ENCODE measurements at places on chromosomes 7 and 10. TPM values are rescaled to one million over a fixed set of nuclear protein-coding genes. Genes with fewer than 3 reads are reported as not detected.

DNA sequence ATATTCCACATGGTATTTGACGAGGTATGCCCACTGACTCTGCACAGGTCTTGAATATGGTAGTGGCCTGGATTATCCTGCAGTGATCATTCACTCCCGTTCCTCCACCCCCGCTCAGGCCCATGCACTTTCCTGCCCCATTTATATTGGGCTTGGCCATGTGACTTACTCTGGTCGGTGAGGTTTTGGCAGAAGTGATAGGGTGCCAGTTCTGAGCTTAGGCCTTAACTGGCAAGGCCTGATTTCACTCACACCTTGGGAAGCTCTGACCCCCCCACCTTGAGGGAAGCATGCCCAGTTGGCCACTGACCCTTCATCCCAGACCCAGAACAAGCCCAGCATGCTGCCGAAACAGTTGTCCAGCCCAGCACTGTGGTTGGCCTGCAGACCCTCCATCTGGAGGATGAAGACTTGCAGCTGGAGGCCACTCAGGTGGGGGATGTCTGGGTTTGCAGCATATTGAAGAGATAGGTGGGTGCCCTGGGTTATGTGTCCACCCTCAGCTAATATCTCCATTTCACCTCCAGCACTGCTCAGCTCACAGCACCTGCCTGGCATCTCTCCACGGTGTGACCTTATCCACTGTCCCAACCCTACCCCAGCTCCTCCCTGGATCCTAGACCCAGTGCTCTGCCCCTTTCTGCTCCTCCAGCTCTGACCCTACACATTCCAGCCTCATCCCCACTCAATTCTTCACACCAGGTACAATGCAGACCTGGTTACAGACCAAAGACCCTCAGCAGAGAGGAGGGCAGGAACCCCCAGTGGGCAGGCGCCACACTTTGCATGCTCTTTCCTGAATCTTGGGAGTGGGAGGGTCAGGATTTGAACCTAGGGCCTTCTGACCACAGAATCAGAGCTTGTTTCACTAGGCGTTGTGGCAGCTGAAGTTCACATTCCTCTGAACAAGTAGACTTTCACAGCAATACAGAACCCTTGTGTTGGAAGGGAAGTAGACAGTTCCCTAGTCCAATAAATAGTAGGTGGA is 138.1 kb upstream of the CHST15 start:
- H3K36me3 ChIP-seq: no peaks in the 10 kb centered on the region
- H3K4me1 ChIP-seq: peaks cover 8% of the 10 kb centered on the region
- H3K27me3 ChIP-seq: no peaks in the 10 kb centered on the region

- H3K4me3 ChIP-seq: no peak overlapping the region
- no peaks in the 10 kb centered on the region for H3K27me3 ChIP-seq
- peak overlapping the region; percentile 52 for H3K27ac ChIP-seq
- H3K36me3 ChIP-seq: no peaks in the 10 kb centered on the region
Measured at GRCh38 chr10:86635402-86635801, 18.9 kb upstream of the OPN4 start.

DNA sequence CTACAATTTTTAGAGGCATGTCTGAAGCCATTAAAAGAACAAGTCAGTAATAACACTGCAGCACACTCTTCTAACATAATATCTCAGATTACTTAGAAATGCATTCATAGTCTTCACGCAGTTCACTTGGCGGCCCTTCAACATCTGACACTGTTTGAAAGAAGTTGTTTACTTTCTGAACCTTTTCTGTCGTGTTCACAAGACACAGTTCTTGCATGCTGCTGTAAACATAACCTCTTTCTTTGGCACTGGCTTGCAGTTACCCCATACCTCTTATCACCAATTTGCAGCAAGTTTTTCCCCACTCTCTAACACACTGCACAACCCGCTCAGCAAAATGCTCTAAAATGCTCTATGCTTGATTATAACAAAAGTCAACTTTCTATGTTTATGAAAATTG is 12.0 kb downstream of the PIP4K2A start:
- no peaks in the 10 kb centered on the region for H3K27me3 ChIP-seq
- no peak for DNase-seq
- no peaks in the 10 kb centered on the region for H3K36me3 ChIP-seq
- peaks cover 19% of the 10 kb centered on the region for H3K4me1 ChIP-seq
- no peak overlapping the region for H3K27ac ChIP-seq

DNA sequence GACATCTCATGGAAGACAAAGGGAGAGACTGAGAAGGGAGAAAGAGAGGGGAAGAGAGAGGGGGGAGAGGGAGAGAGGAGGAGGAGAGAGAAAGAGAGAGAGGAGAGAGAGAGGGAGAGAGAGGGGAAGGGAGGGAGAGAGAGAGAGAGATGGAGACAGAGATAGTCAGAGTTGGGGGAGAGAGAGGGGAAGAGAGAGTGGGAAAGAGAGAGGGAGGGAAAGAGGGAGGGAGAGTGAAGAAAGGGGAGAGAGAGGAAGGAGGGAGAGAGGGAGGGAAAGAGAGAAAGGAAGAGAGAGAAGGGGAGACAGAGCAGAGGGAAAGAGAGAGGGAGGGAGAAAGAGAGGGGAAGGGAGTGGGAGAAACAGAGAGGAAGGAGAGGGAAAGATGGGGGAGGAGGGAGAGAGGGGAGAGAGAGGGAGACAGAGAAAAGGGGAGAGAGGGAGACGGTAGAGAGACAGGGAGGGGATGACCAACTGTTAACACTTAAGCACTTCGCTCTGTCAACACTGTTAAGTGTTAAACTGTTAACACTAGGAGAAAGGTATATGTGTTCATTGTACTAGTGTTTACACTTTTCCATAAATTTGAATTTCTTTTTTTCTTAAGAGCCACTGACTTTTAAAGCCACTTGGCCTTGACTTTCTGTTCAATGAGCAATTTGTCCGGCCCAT is 21.8 kb upstream of the SDK1 start:
- H3K36me3 ChIP-seq: no peaks in the 10 kb centered on the region
- peaks cover 38% of the 10 kb centered on the region for H3K4me1 ChIP-seq
- H3K4me3 ChIP-seq: no peak overlapping the region
- H3K27ac ChIP-seq: peak overlapping the region; percentile 69
- H3K27me3 ChIP-seq: no peaks in the 10 kb centered on the region
- DNase-seq: no peak

- H3K27ac ChIP-seq: no peak overlapping the region
- H3K27me3 ChIP-seq: no peaks in the 10 kb centered on the region
Measured at GRCh38 chr10:102904346-102904745, 13.7 kb upstream of the CNNM2 start.

DNA sequence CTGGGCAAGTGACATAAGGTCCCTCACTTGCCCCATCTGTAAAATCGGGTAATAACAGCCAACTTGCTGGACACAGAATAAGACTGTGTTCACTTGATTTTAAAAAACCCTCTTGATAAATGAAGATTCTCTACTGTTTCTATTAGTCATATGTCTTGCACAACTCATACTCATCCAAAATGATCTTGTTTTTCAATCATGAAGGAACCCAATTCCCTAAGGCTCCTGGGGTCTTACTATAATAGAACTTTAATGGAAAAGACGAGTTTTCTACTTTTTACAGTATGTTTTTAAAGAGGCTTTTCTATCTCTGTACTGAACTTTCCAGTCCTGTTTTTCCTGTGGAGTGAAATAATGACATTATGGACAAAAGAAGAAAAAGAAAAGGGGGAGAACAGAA is 103.8 kb downstream of the ARID5B start:
- H3K4me3 ChIP-seq: no peak overlapping the region
- DNase-seq: no peak
- H3K36me3 ChIP-seq: no peaks in the 10 kb centered on the region
- H3K4me1 ChIP-seq: peaks cover 87% of the 10 kb centered on the region

GRCh38 chr10:30691639-30692015 is 62.1 kb upstream of the LYZL2 start:
- H3K4me3 ChIP-seq: no peak overlapping the region
- H3K36me3 ChIP-seq: no peaks in the 10 kb centered on the region
- DNase-seq: no peak
- H3K27ac ChIP-seq: no peak overlapping the region
- no peaks in the 10 kb centered on the region for H3K27me3 ChIP-seq

DNA sequence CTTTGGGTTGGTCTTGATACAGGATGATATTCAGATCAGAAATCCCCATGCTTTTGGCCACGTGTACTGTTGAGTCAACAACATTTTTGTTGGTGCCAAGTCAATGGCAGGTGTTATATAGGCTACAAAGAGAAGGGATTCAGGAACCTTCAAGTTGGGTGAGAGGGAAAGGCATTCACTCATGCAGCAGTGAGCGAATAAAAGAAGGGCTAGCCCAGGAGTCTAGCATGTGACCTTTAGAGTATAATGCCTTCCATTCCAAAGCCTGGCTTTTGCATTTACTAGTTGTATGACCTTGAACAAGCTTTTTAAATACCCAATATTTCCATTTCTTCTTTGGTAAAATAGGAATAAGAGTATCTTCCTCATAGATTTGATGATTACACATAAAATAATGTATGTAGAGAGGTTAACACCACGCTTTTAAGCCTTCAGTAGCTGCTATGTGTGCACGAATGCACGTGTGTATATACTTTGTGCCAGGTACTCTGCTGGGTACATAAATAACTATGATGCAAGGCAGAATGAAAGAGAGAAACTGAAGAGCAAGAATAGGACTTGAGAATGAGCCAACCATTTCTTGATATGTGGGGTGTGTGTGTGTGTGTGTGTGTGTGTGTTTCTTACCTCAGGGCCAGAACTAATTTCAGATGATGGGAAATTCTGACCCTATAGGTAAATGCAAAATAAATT is 163.6 kb downstream of the PDE1C start:
- H3K4me1 ChIP-seq: no peaks in the 10 kb centered on the region
- no peak overlapping the region for H3K27ac ChIP-seq
- no peaks in the 10 kb centered on the region for H3K36me3 ChIP-seq
- DNase-seq: no peak
- no peaks in the 10 kb centered on the region for H3K27me3 ChIP-seq

- DNase-seq: no peak
- H3K4me3 ChIP-seq: no peak overlapping the region
- no peaks in the 10 kb centered on the region for H3K27me3 ChIP-seq
- H3K27ac ChIP-seq: no peak overlapping the region
- H3K4me1 ChIP-seq: peaks cover 11% of the 10 kb centered on the region
Measured at GRCh38 chr7:134478707-134479106, 19.8 kb upstream of the AKR1B1 start.

DNA sequence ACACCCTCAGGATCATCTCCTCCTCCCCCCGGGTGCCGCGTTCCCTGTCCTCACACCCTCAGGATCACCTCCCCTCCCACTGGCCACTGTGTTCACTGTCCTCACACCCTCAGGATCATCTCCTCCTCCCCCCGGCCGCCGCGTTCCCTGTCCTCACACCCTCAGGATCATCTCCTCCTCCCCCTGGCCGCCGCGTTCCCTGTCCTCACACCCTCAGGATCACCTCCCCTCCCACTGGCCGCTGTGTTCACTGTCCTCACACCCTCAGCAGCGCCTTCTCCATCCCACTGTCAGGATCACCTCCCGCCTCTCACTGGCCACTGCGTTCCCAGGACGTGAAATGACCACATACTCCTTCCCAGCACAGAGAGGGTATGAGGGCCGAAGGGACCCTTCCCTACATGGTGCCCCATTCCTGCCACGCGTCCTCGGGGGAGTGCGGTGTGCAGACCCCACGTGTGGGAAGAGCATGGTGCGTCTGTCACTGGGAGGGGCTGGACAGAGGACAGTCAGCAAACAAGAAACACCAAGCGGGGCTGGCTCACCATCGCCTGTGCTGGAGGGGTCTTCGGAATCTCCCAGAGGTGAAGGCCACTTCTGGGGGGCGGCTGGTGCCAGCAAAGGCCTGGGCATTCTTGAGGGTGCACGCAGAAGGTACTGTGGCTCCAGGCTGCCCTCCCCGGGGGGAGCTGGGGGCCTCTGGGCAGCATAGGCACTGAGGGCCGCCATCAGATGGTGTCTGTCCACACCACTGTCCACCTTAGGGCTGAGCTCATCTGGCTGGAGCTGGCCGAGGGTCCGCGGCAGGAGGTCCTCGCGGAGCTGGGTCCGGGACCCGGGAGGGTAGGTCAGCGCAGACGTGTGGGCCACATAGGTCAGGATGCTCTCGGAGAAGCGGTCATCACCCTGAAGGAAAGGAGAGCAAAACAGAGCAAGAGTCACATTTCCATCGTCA is 421.0 kb downstream of the PTPRN2 start:
- H3K4me3 ChIP-seq: no peak overlapping the region
- H3K27me3 ChIP-seq: no peaks in the 10 kb centered on the region
- no peak for DNase-seq
- no peaks in the 10 kb centered on the region for H3K4me1 ChIP-seq
- H3K36me3 ChIP-seq: no peaks in the 10 kb centered on the region
- H3K27ac ChIP-seq: no peak overlapping the region

DNA sequence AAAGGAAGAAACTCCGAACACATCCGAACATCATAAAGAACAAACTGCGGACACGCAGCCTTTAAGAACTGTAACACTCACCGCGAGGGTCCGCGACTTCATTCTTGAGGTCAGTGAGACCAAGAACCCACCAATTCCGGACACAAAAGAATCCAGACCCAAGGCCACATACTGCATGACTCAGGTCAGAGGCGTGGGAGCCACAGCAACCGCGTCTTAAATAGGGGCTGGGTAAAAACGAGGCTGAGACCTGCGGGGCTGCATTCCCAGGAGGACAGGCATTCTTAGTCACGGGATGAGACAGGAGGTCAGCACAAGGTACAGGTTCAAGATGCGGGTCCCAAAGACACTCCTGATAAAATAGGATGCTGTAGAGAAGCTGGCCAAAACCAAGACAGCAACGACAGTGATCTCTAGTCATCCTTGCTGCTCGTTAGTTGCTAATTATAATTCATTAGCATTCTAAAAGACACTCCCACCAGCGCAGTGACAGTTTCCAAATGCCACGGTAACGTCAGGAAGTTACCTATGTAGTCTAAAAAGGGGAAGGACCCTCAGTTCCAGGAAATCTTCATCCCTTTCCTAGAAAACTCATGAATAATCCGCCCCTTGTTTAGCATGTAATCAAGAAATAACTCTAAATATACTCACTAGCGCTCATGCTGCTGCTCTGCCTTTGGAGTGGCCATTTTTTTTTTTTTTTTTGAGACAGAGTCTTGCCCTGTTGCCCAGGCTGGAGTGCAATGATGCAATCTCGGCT is 19.3 kb downstream of the AP5Z1 start:
- H3K4me3 ChIP-seq: no peak overlapping the region
- H3K4me1 ChIP-seq: no peaks in the 10 kb centered on the region
- H3K36me3 ChIP-seq: peaks cover 19% of the 10 kb centered on the region
- DNase-seq: no peak
- no peak overlapping the region for H3K27ac ChIP-seq
- H3K27me3 ChIP-seq: no peaks in the 10 kb centered on the region

DNA sequence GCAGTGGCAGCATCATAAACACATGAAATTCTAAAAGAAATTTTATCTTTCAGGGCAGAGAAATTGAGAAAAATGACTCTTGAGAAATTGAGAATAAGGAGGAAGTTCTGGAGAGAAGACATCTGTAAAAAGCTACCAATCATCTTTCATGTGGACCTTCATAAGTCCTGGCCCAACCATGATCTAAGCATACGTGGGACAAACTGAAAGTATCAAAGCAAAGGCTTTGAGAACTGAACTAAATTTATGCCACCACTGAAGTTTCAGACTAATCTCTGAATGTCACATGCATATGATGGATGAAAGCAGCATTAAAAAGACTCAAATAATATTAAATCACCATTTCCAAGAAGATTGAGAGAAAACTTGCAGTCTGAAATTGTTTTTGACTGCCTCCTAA is 1502.8 kb upstream of the LRRTM3 start:
- H3K27ac ChIP-seq: no peak overlapping the region
- no peaks in the 10 kb centered on the region for H3K4me1 ChIP-seq
- no peaks in the 10 kb centered on the region for H3K27me3 ChIP-seq
- H3K36me3 ChIP-seq: no peaks in the 10 kb centered on the region
- H3K4me3 ChIP-seq: no peak overlapping the region

The TMEM229A gene
- not detected for total RNA-seq

The FXYD4 gene
- total RNA-seq: not detected

The CYP3A4 gene
- total RNA-seq: not detected

The UNCX gene
- total RNA-seq: not detected

The PRKAR2B gene
- 5.3 TPM for total RNA-seq

The MCU gene
- 24.6 TPM for total RNA-seq
